ENCODE measurements at places on chromosomes 1 and 21. TPM values are rescaled to one million over a fixed set of nuclear protein-coding genes. Genes with fewer than 3 reads are reported as not detected.

The SH2D5 gene
- 0.46 TPM for total RNA-seq

The LAD1 gene
- total RNA-seq, result 47.5 TPM

The NBPF19 gene
- 19.2 TPM for total RNA-seq

The PLA2G5 gene
- 1.4 TPM for total RNA-seq

The TBX19 gene
- total RNA-seq, result 1.2 TPM

The RGS1 gene
- 52.0 TPM for total RNA-seq

The DMBX1 gene
- total RNA-seq, result not detected

The KCNJ15 gene
- 69.2 TPM for total RNA-seq

The SLC2A5 gene
- total RNA-seq, result 0.44 TPM

The PLEKHA6 gene
- total RNA-seq, result 6.9 TPM

The DISC1 gene
- total RNA-seq, result 10.1 TPM

The L1TD1 gene
- total RNA-seq, result under 0.01 TPM

The ANKRD34A gene
- total RNA-seq, result 0.77 TPM

The SNIP1 gene
- total RNA-seq, result 54.5 TPM

The UQCRHL gene
- 1.1 TPM for total RNA-seq

The SLC6A9 gene
- 5.6 TPM for total RNA-seq

The LMOD1 gene
- 16.6 TPM for total RNA-seq

The LCE6A gene
- not detected for total RNA-seq

The SDHC gene
- 25.8 TPM for total RNA-seq

The DMRTA2 gene
- total RNA-seq, result not detected

The LCE1A gene
- total RNA-seq, result not detected

The KRTAP19-1 gene
- total RNA-seq, result not detected

The WNT4 gene
- total RNA-seq, result 1.8 TPM

The OR6F1 gene
- not detected for total RNA-seq

Measured in upper lobe of left lung (tissue), 6 donors.